ENCODE measurements at places on chromosomes 6 and 20. TPM values are rescaled to one million over a fixed set of nuclear protein-coding genes. Genes with fewer than 3 reads are reported as not detected.

DNA sequence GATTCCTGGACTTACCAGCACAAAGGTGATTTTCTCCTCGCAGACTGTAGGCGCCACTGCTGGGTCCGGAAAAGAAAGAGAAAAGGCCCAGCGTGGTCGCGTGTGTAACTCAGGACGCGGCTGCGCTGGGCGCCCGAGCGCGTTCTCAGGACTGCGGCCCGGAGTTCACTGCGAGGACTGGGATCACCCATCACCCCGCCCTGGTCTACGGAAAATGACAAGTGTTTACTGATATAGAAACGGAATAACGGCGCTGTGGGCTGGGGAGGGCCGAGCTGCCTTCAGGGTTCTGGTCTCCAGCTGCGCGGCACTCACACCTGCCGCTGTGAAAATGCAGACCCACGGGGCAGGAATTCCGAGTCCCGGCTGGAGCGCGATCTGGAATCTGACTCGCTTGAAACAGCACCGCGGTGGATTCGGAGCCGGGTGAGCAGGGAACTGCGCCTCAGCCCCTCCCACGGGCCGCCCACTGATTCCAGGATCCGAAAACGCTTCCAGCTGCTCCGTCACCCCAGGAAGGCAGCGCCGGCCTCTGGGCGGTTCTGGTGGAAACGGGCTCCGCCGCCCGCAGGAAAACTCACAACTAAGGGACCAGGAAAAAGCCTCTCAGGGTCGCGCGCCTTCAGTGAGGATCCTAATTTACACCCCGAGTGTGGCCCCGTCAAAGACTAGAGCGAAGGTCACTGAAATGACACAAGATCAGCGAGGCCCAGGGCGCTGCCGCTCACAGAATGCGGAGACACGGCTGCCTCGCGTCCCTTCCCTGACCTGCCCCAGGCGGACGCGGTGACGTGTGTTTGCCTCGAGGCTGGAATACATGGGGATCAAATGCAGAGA is 34.5 kb downstream of the HLA-A start:
- peak; percentile 79 for DNase-seq

Gene LPA
- total RNA-seq: not detected

GRCh38 chr6:144993870-144994269 is 708.7 kb downstream of the UTRN start:
- no peak for DNase-seq

DNA sequence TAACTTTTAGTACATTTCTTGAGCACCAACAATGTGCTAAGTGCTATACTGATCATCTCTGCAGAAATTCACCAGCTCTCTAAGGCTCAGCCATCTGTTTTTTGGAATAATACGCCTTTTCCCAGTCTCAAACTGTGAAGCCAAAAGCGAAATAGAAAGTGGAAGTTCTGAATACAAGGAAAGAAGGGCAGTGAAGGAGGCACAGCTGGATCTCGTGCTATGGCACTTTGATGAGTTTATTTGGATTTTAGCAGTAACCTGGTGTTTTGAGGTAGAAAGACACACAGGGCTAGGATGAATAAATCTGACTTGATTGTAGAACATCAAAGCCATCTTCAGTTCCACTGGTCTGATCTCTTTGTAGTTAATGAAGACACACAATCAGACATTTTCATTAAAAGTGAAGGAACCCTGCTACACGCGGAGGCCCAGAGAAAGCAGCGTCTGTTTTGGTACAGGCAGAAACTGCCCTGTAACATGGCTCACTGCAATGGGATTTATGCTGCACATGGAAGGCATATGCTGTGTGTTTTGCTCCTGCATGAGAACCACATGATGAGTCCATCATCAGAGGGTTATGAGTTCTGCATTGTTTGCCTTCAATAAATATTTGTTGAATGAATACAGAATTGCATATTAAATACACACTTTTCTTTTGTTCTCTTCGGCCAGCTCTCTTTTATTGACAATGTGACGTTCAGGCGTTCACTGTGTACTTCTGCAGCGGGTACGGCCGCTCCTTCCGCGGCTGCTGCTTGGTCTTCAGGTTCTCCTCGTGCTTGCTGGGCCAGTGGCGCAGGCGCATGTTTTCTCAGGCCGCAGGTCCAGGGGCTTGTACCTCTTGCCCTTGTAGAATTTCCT is 100.9 kb downstream of the PREP start:
- no peak for DNase-seq

Gene DEFB114
- total RNA-seq: not detected

DNA sequence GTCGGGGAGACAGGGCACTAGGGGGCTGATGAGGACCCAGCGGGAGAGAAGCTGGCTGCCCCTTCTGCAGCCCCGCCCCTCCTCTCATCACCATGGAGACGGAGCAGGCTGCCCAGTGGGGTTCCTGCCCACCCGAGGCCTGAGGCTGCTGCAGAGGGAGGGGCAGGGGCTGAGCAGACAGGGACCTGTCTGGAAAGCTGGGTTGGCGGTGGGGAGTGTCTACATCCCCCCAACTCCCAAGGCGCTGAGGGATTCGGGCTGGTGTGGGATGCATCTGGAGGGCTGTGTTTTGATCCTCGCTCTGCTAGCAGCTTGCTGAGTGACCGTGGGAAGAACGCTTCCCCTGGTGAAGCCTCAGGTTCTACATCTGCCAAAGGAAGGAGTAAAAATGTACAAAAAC is 1.2 kb upstream of the BPI start:
- no peak for DNase-seq

DNA sequence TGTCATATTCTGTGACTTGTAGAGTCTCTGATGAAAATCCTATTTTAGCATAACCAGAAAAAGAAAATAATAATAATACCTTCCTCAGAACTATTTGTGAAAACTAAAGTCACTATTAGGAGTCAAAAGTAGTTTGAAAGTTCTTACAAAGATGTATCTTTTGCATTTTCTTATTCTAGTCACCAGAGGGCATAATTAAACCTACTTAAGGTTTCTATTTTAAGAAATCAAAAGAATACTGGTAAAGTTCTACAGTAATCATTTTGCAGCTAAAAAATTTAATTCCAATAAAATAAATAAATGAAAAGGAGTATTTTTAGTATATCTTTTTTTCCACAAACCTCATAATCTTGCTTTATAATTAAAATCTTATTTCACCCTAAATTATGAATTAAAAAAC is 28.0 kb upstream of the MCM9 start:
- peak; percentile 17 for DNase-seq

Gene RALGAPB
- 51.5 TPM for total RNA-seq

Gene TCF19
- 26.8 TPM for total RNA-seq

GRCh38 chr20:1819311-1820137 is 75.7 kb upstream of the SIRPA start:
- no peak for DNase-seq

Gene PLAGL2
- 21.5 TPM for total RNA-seq

DNA sequence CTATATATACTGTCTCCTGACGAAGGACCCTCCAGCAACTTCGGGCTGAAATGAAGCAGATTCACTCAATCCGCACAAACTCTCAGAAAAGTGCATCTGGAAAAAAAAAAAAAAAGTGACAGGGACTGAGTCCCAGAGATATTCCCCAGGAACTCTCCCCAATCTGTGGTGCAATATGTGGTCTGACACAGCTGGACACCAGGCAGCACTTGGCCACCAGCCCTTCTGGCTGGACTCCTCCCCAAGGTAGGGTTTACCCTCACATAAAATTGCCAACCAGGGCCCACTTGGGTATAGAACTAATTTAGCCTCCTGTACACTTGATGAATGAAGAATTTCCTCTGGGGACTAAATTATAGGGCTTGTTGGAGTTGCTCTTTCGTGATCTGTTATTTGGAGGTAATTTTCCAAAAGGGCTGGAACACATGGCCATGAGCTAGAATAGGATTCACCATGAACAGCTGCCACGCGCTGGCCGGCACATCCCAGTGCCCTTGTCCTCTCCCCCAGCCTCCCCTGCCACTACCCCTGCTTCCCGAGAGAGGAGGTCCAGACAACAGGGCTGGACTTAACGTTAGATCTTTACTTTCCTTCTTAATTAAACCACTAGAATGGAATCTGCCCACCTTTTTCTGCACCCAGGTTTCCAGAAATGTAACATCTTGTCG is 379.2 kb downstream of the BMP2 start:
- no peak for DNase-seq

Gene SLC17A2
- total RNA-seq: not detected

DNA sequence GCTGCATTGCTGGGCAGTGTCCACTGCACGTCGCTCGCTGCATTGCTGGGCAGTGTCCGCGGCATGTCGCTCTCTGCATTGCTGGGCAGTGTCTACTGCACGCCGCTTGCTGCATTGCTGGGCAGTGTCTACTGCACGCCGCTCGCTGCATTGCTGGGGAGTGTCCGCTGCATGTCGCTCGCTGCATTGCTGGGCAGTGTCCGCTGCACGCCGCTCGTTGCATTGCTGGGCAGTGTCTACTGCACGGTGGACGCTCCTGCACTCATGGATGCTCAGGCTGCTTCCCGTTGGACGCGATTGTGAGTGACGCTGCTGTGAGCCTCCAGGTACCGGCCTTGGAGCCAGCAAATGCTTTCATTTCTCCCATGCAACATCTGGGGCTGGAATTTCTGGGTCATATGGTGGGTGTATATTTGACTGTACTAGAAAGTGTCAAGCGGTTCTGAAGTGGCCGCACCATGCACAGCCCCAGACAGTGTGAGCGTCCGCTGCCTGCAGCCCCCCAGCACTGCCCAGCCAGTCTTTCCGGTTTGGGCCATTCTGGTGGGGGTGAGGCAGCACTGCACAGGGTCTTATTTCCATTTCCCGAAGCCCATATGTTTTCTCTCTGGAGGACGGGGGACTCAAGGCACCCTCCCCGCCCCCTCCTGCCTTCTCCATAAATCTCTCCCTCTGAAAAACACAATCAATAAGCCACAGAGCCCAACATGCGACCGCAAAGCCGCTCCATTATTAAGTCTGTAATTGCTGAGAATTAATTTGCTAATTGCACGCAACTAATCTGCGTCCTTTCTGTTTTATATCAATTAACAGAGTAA is 97.4 kb downstream of the YTHDF1 start:
- DNase-seq: no peak

Gene LY6G5C
- total RNA-seq: 1.6 TPM

All from SJCRH30 (cell line).